Left kidney (tissue), 8 donors: ENCODE measurements at places on chromosomes 3 and 15. TPM values are rescaled to one million over a fixed set of nuclear protein-coding genes. Genes with fewer than 3 reads are reported as not detected.

The SERINC4 gene
- not detected for polyA plus RNA-seq

The CRABP1 gene
- polyA plus RNA-seq, result 32.3 TPM

The TMEM212 gene
- 0.32 TPM for polyA plus RNA-seq

The RNF7 gene
- polyA plus RNA-seq, result 97.5 TPM

The CYP8B1 gene
- 1.3 TPM for polyA plus RNA-seq

The SUSD5 gene
- polyA plus RNA-seq, result 4.5 TPM

The LTF gene
- polyA plus RNA-seq, result 1.7 TPM

The ACSBG1 gene
- polyA plus RNA-seq, result 1.4 TPM

The FETUB gene
- polyA plus RNA-seq, result 0.28 TPM

The USP13 gene
- polyA plus RNA-seq, result 19.0 TPM

The SLCO2A1 gene
- polyA plus RNA-seq, result 19.5 TPM

DNA sequence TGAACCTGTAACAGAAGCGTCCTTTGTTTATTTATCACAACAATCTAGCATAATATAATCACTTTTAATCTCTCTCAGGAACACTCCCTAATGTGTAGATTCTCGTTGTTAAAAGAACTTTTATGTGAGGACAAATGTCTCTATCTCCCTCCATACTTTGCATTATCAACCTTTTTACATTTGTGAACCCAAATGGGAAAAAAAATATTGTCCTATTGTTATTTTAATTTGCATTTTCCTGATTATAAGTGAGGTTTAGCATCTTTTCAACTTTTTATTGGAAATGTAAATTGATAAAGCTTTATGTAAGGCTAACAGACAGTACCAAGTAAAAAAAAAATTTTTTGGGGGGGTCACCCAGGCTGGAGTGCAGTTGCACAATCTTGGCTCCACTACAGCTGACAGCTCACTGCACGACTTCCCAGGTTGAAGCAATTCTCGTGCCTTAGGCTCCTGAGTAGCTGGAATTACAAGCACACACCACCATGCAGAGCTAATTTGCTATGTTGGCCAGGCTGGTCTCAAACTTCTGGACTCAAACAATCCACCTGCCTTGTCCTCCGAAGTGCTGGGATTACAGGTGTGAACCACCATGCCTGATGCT lies 33.0 kb upstream of the DENND4A start:
- DNase-seq, result no peak

DNA sequence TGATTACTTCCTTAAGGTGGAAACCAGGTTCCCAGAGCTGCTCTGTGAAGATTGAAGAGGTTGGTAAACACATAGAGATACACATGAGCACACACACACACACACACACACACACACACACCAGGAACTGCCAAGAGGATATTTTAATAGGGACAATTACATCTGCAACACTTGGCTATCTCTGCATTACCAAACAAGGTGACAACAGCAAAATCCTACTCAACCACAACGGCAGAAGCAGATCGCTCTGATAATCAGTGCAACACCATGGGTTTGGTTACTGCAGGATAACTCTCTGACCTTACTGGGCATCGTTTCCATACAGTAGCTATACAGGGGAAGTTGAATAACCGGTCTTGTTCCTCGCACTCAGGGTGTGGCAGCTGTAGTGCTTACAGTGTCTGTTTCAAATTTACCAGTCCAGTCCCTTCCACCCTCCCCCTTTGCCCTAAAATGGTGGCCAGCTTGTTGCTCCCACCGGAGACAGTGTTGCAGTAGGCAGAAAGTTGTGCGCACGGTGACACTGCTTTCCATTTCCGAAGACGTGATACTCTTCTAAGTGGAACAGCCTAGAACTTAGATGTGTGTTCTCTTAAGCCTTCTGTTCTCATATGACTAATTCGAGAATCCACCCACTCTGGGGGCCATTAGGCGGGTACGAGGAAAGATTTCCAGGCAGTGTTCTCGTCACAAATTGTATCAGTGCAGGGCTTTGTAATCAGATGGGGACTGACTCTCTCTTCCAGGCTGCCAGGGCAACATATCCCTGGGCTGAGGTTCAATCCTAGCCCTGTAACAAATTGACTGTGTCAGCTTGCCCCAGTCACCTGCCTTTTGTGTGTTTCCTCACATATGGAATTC lies 176.2 kb downstream of the P3H2 start:
- no peak for DNase-seq

- no peak for DNase-seq
Measured at GRCh38 chr3:111737706-111738086, 121.4 kb upstream of the PHLDB2 start.

GRCh38 chr3:172520301-172520831 lies 2.9 kb downstream of the TNFSF10 start:
- no peak for DNase-seq

DNA sequence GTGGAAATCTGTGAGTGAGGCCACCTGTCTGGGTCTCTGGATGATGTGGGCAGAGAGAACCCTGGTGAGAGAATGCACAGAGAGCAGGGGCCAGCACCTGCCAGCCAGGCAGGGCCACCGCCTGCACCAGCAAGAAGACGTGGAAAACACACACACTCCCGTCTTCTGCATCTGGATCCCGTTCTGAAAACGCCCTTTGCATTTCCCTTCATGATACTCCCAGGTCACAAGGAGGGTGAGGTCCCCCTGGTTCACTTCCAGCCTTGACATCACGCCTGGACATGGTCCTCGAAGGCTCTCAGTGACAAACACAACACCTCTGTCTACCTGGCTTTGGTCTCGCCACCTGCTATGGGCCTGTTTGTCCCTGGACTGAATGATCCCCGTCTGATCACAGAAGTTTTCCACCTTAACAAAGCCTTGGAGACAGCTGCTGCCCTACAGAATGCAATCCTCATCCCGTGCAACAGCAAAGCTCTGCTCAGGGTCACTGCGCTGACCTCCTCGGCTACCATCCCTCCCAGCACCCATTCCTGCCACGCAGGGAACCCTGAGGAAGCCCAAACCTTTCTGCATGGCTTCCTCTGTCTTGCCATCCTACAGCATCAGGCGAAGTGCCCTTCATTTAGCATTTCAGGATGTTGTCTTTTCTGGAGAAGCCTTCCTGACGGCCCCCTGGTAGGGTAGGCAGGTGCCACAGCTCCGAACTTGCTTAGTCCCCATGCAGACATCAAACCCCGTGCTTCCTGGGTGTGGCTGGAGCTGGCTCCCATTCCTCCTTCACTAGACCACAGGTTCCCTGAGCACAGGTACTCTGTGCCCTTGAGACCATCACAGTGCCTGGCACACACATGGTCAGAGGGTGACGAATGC lies 122.5 kb downstream of the ATP10A start:
- DNase-seq, result no peak

DNA sequence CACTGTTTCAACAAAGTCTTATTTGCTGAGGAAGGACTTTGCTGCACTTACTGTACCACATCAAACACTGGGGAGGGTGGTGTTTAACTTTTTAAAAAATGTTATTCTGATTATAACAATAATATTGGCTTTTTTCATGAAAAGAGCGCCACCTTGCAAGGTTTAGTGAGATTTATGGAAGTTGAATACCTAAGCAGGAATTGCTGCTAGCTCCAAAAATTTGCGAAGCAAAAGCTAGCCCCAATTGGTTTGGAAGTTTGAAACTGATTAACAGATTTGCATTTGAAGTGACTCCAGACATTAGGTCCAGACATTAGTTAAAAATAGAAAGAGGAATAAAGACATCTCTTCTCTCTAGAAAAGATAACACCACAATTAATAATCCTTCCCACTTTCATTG lies 6.7 kb downstream of the ZIC1 start:
- no peak for DNase-seq

DNA sequence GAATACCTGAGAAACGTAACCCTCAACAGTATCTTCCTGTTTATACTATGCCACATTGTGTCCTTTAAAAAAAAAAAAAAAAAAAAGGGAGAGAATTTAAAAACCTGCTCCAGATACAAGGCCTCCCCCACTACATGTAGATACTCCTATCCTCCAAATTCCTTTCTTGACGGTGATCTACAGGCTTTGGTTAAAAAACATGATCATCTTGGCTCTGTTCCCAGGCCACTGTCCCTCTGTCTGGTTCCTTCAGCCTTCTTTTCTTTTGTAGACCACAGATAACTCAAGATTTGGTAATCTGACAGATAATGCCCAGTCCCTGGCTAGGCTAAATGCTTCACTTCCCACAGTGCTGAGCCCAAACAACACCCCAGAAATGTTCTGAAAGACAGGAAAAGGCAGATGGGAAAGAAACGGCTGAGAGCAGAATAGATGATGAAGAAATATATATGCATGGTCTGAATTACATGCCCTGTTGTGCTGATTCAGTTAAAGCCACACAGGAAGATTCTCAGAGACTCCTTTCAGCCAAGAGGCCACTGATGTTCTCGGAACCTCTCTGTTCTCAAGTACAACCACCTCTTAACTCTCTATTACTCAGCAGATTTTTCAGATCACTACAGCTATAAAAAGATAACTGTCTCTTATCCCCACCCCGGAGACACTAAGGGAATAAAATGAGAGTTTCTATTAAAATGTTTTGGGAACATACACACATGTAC lies 48.3 kb downstream of the NPTN start:
- no peak for DNase-seq

DNA sequence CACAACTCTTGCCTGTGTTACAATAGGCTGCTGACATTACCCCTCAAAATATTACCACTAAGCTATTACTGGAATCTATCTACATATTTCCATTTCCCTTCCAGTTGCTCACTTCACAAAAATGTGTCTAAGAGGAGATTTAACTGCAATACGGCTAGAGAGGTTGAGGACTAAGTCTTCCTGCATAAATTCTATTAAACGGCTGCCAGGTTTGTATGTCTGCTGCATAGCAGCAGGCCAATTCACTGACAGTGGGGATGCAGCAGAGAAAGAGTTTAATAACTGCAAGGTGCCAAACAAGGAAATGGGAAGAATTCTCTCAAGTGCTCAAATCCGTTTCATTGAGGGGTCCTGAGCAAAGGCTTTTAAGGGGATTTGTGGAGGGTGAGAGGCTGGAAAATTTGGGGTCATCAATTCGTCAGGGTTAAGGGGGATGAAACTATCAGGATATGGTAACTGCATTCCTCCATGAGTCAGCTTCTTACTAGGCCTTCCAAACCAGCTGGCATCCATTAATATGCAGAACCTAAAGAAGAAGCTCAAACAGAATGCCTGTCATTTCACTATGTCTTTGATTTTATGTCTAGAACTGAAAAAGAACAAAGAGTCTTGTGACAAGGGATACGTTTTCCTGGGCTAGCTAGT lies 675.6 kb downstream of the TBL1XR1 start:
- no peak for DNase-seq

DNA sequence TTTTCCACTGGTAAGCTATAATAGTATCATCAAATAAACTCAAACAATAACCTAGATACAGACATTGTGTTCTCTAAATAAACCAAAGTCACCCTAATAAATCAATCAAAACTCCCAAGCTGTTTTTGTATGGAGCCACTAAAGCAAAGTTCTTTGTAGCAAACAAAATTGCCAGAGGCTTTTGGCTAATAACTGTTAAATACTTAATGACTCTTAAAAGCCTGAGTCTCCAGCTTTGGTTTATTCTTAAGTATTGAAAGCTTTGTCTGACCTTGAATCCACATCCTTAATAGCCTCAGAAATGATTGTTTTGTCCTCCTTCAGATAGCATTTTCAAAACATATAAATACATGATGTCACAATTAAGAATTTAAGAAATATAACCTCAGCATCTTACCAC lies 725.3 kb downstream of the SI start:
- no peak for DNase-seq

- no peak for DNase-seq
Measured at GRCh38 chr3:13022348-13023234, 50.6 kb downstream of the IQSEC1 start.

- DNase-seq, result no peak
Measured at GRCh38 chr3:126445506-126445905, 30.2 kb downstream of the ZXDC start.

DNA sequence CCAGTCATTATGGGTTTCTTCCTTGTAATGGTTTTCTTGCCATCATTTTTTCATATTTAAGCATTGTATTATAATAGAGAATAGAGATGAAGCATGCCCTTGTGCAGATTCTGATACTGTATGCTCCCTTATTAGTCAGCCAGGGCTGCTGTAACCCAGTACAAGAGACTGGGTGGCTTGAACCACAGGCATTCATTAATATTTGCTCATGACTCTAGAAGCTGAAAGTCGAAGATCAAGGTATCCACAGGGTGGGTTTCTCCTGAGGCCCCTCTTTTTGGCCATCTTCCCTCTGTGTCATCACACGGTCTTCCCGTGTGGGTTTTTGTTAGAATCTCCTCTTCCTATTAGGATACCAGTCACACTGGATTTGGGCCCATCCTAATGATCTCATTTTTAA lies 74.5 kb downstream of the FOXP1 start:
- DNase-seq, result no peak

DNA sequence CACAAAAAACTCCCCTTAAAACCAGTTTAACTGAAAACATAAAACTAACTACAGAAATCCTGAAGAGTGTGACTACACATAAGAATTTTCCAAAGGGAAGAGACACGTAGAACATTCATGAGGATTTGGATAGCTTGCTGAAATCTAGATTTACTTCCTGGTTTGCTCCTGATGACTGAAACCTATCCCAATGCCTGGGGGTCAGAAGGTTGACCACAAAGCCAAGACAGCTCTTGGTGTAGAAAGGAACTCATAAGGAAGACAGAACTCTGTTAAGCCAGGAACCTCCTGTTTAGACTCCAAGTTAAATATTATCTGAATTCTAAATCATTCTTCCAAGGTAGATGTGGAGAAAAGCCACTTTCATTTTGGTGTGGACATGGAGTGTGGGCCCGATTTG lies 92.8 kb downstream of the TFG start:
- DNase-seq, result no peak

GRCh38 chr3:3443482-3443881 lies 264.0 kb upstream of the CRBN start:
- DNase-seq, result no peak

DNA sequence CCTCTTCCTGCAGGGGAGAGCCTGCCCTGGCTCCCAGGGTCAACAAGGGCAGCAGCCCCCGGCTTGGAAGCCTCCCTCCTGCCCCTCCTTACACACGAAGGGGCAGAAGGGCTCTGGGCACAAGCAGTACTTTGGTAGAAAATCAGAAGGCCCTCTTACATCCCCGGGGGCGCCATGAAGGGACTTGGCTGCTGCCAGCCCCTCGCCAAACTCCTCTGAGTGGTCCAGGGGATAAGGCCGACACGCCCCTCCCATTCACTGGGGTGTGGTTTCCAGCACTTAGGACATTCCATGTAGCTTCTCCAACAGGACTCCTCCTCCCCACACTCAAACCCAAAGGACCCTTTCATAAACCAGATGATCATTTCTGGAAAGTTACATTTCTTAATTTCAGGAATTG lies 1.2 kb upstream of the ST8SIA2 start:
- DNase-seq, result no peak

DNA sequence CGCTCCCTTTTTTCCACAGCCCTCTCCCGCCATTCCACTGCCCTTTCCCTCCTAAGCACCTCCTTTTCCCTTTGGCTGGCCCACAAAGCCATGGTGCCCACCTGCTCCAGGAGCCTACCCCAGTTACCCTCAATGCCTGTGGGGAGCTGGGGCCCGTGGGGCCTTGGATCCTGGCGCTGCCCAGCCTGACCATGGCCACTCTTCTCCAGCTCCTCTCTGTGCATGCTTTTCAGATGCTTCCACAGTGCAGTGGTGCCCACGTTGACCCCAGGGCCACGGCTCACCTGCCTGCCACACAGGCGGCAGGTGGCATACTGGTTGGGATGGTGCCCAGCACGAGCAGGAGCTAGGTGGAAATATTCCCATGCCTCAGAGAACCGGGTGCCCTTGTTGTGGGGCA lies 1.5 kb downstream of the ZBED2 start:
- no peak for DNase-seq

- DNase-seq, result peak; percentile 67
Measured at GRCh38 chr3:179260949-179261765, 10.2 kb upstream of the KCNMB3 start.
